ENCODE measurements at places on chromosomes 5 and 9. TPM values are rescaled to one million over a fixed set of nuclear protein-coding genes. Genes with fewer than 3 reads are reported as not detected.
A peak's percentile ranks its signal among the peaks of the same experiment; 100 is the strongest.

GRCh38 chr5:142819825-142820224 lies 49.6 kb downstream of the ARHGAP26 start:
- peak; percentile 60 for DNase-seq

- DNase-seq = no peak
Measured at GRCh38 chr9:133421615-133422542, at the start of gene ADAMTS13. TSS of gene ADAMTS13 (plus strand) at chr9:133422367. CDS start at chr9:133422444, 77 bp downstream.

DNA sequence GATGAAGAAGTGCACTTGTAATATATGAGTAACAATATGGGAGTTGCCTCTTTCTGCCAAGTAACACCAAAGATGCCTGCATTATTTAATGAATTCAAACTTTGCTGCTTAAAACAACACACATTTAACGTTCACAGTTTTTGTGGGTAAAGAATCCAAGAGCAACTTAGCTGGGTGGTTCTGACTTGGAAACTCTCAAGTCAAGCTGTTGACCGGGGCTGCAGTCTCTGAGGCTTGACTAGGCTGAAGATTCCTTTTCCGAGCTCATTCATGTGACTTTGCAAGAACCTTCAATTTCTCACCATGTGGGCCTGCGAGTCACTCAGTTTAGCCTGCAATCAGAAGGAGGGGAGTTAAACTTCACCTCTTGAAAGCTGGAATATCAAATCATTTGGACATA lies 53.0 kb upstream of the TRPC7 start:
- DNase-seq = no peak

GRCh38 chr9:89252651-89253267 lies 58.2 kb upstream of the CKS2 start:
- DNase-seq = peak; percentile 23

DNA sequence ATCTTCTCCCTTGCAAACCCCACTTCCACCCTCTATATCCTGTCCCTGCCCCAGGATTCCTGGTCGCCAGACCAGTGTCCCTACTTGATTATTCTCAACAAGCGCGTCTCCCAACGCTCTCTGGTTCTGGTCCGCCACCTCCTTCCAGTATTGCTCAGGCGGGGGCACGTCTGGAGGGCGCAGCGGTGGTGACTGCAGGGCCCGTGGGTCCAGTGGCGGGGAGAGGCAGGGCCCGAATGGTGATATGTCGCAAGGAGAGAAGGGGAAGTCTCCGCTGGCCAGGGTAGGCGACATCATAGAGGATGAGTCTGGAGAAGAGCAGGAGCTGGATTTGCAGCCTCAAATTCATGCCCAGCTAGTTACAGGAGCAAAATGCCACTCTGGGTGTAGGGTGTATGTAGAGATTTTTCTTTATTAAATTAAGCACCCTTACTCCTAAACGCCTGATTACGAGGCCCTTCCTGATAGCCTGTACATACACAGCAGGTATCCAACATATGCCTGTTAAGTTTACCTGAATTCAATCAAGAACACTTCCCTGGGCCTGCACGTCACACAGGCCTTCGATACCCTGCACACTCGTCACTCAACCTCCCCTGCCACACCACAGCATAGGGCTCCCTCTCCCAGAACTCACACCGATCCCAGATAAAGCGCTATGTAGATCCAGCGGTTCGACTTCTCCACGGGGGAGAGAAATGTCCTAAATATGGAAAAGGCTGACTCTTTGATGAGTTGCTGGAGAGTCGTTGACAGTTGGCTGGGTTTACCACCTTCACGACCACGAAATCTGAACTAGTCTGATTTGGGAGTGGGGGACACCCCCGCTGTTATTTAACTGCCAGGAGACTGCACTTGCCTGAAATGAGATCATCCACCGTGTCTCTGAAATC lies 4.8 kb downstream of the MCIDAS start:
- no peak for DNase-seq

- no peak for DNase-seq
Measured at GRCh38 chr5:35832762-35833161, 23.9 kb upstream of the IL7R start.

GRCh38 chr9:18319918-18320445 lies 154.0 kb upstream of the ADAMTSL1 start:
- peak; percentile 55 for DNase-seq

GRCh38 chr5:9713356-9713755 lies 83.2 kb upstream of the TAS2R1 start:
- DNase-seq = peak; percentile 95

- DNase-seq = no peak
Measured at GRCh38 chr9:80378669-80379293, 807.0 kb downstream of the TLE4 start.

DNA sequence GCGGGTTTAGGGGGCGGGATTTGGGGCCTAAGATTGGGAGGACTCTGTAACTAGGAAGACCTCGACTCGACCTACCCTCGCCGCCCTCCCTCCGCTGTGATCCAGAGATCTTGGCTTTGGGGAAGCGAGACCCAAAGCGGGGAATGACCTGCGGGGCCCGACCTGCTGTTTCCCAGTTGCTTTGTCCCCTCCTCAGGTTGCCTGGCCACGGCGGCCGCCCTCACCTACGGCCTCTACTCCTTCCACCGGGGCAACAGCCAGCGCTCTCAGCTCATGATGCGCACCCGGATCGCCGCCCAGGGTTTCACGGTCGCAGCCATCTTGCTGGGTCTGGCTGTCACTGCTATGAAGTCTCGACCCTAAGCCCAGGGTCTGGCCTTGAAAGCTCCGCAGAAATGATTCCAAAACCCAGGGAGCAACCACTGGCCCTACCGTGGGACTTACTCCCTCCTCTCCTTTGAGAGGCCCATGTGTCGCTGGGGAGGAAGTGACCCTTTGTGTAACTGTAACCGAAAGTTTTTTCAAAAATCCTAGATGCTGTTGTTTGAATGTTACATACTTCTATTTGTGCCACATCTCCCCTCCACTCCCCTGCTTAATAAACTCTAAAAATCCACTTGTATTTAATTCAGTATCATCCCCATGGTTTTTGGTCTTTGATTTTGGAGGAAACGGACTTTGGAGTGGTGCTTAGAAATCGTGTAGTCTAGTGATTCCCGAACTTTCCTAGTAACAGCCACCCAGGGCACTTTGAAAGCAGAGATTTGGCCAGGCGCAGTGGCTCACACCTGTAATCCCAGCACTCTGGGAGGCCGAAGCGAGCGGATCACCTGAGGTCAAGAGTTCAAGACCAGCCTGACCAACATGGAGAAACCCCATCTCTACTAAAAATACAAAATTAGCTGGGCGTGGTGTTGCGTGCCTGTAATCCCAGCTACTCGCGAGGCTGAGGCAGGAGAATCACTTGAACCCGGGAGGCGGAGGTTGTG lies 878 bp downstream of the HIGD2A start:
- no peak for DNase-seq

- DNase-seq = no peak
Measured at GRCh38 chr9:114732823-114733222, 50.8 kb upstream of the TEX48 start.

GRCh38 chr5:38710627-38711026 lies 135.2 kb upstream of the OSMR start:
- no peak for DNase-seq

DNA sequence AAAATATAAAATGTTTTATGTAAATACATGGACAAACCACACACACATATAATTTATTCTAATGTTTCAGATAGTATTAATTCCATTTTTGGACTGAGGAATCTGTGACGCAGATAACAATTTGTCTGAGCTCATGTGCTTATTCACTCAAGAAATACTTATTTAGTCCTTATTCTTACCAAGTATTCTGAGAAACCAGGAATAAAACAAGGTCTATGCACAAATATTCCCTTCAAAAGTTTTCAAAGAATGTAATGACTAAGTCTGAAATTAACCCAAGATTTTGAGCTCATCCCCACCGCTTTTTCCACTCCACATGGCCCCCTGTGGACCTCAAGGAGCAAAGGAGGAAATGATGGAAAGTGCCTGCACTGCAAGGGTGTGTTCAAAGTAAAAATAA lies 1022.3 kb downstream of the EFNA5 start:
- no peak for DNase-seq

DNA sequence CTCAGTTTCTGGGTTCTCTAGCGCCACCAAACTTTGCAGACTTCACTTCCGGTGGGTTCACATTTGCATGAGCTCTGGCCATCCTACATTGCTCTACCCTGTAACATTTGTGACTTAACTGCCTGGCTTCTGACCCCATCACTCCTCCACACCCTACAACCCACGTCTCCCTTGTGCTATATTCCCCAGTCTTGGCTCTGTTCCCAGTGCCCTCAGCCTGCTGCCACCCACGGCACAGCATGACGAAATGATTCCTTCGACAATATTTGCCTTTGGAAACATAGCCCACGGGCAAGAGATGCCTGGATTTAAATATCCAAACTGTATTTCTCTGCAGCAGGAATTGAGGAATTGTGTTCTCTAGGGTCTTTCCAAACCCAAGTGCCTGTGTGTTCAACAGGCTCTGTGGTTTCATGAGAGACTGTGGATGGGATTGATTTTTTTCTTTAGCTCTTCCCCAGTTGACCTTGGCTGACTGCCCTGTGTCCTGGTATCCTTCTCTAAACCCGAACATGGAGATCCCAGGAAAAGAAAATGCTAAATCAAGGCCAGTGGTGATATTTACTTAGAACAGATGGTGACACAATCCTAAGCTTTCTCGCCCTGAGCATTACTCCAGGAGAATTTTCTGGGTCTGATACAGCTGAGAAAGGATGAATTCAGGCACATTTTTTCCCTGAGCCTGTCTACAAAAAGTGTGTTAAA lies 44.4 kb upstream of the GRIA1 start:
- DNase-seq = no peak

DNA sequence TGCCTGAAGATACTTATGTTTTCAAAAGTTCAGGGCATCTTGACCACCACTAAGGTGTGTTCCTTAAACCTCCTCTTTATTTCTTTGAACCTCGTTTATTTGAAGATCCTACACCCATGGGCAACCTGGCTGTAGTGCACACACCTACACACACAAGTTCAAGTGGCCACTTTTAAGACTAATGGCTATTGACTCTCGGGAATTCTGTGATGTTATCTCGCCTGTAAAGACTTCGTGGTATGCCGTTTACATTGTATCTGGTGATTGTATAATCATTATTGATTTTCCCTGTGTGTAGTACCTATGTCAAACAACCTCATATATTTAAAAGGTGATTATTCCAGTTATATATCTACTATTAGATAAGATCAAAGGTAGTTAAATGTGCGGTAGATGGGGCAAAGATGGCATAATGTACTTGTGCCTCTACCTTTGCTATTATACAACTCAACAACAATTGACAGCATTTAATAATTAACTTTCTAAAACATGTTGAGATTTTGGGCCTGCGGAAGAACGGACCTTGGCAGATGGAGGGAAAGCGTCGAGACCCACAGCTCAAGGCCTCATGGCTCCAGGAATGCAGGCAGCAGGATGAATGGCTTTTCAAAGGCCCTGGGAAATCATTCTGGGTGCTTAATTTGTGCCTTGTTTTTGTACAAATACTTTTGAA lies 51.4 kb upstream of the IRX2 start:
- DNase-seq = no peak

- no peak for DNase-seq
Measured at GRCh38 chr9:131630205-131630831, 85.0 kb downstream of the PRRT1B start.

DNA sequence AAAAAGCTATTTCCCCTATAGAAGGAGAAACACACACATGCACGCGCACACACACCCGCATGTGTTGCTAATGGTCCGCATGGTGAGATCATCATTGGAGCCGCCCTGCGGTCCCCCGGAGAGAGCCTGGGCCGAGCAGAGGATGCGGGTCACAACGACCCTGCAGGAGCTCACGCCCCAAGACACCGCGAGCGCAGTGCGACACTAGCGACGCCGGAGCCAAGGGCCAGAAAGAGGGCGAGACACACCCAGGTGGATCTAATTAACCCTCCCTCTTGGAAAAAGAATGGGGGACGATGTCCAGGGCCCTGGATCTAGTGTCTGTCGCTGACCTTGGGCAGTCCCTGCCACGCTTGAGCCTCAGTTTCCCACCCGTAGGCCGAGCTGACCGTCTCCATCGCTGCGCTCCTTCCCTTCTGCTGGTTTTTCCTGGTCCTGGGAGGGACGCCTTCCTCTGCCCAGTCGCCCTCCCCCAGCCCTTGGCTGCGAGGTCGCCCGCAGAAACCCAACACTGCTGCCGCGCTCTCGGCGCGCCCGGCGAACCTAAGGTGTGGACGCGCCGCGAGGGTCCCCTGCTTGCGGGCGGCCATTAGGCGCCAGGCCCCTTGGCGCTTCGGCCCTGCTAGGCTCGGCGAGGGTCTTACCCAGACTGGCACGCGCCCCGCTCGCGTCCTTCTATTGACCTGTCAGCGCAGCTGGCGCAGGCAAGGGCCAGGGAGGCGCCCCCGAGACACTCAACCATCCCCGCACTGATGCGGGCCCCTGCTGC lies 47.5 kb upstream of the RNF20 start:
- peak; percentile 34 for DNase-seq

DNA sequence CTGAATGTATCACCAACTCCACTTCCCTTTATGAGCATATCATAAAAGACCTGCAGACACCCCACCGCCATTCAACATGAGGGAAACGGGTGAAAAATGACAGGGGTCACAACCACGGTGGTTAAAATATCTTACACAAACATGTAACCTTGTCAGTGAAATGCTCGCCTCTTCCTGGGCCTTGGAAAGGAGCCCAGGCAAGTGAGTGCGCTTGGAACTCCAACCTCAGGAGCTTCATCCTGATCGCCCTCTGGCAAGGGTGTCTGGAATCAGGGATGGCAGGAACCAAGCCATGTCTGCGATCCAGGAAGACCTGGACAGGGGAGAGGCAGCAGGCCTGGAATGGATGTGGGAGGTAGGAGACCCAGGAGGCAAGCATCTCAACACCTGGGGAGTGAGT lies 282.7 kb downstream of the GAS1 start:
- DNase-seq = no peak

DNA sequence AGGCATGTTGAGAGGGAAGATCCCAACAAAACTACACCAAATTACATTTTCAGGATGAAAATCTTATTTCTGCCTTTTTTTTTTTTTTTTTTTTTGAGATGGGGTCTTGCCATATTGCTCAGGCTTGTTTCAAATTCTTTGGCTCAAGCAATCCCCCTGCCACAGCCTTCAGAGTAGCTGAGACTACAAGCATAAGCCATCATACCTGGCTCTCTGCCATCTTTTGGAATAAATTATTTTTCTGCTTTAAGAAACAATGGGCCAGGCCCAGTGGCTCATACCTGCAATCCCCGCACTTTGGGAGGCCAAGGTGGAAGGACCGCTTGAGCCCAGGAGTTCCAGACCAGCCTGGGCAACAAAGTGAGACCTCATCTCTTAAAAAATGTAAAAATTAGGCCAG lies 14.3 kb downstream of the AFF4 start:
- DNase-seq = peak; percentile 45

GRCh38 chr5:161700065-161700464 lies 14.5 kb downstream of the GABRA6 start:
- no peak for DNase-seq

- DNase-seq = no peak
Measured at GRCh38 chr5:129698661-129699060, 49.2 kb upstream of the MINAR2 start.

GRCh38 chr5:135192351-135192750 lies 158.3 kb upstream of the PITX1 start:
- no peak for DNase-seq

IL4 gene
- polyA plus RNA-seq = not detected

MAP3K1 gene
- 15.2 TPM for polyA plus RNA-seq

CCDC180 gene
- 7.6 TPM for polyA plus RNA-seq

GLDC gene
- polyA plus RNA-seq = 1.3 TPM

MYORG gene
- 15.8 TPM for polyA plus RNA-seq

MPDZ gene
- polyA plus RNA-seq = 28.7 TPM

All from muscle of leg (tissue), 16 donors.